Motor neuron (in vitro differentiated cells): ENCODE measurements at places on chromosomes 12 and 14. TPM values are rescaled to one million over a fixed set of nuclear protein-coding genes. Genes with fewer than 3 reads are reported as not detected.

The GSG1 gene
- 0.46 and 0.52 TPM in 2 replicates for total RNA-seq

The CEP83 gene
- total RNA-seq, result 13.4 and 14.1 TPM in 2 replicates

DNA sequence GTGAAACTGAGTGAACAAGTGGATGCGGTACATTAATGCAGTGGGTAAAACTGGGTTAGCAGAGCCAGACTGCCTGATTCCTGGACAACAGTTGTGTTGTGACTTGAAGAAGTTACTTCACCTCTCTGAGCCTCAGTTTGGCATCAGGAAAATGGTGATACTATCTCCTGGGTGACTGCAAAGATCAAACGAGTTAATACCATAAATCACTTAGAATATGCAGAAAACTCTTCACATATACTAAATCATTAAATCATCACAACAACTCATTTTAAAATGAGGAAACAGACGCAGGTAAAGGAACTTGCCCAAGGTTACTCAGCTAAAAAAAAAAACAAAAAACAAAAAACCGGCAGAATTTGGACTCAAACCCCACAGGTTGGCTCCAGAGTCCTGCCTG, 811 bp downstream of the MTERF2 start:
- no peak for ATAC-seq

DNA sequence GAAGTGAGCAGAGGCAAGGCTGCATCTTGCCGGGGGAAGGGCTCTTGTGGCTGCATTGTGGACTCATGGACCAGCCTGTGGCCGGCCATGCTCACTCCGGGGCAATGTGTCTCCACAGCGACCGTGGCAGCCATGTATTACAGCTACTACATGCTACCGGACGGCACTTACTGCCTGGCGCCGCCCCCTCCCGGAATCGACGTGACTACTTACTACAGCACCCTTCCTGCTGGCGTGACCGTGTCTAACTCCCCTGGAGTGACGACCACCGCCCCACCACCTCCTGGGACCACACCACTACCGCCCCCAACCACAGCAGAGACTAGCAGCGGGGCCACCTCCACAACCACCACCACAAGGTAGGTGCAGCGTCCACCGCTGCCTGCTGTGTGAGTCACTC, 42.1 kb downstream of the SFSWAP start:
- ATAC-seq, result no peak

DNA sequence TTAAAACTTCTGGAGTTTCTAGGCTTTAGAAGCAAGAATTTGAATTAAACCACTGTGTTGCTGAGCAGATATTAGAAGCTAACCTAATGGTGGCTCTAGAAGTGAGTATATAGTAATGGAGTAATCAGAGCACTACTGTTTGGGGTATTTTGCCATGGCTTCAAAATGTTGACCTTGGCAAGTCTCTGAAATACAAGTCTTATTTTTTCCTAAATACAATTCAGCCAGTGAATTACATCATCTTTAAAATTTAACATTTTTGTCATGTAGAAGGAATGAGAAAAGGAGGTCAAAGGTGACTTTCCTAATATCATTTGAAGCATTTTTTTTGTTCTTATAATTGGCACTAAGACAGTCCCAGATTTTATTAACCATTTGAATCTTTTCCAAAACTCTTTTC, 25.2 kb downstream of the PMCH start:
- ATAC-seq, result no peak
